ENCODE measurements at places on chromosomes 7 and 10.

DNA sequence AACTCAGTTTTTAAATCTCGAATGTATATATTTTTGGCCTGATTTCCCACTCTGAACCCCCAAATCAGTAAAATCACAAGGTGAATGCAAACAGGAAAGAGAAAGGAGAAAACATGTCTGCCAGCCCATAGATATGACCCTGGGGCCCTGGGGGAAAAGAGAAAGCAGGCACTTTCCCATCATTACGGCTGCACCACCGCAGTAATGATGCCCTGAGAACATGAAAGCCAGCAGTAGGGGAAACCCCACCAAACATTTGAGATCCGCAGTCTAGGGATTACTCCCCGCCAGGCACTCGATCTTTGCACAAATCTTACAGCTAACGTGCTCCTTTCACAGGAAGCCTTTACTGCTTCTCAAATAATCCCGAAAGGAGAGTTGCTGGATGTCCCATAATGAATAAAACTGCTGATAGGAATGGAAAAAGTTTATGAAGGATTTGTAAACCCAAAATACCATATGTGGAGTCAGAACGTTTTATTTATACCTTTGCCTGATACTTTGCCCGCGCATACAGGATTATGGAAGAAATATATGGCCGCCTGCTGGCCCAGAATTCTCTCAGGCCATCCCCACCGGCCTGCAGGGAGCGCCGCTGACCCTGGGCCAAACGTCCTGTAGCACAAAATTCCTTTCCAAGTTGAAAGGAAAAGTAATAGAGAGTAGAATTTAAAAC lies 180.0 kb upstream of the INHBA start:
- no peak for DNase-seq

DNA sequence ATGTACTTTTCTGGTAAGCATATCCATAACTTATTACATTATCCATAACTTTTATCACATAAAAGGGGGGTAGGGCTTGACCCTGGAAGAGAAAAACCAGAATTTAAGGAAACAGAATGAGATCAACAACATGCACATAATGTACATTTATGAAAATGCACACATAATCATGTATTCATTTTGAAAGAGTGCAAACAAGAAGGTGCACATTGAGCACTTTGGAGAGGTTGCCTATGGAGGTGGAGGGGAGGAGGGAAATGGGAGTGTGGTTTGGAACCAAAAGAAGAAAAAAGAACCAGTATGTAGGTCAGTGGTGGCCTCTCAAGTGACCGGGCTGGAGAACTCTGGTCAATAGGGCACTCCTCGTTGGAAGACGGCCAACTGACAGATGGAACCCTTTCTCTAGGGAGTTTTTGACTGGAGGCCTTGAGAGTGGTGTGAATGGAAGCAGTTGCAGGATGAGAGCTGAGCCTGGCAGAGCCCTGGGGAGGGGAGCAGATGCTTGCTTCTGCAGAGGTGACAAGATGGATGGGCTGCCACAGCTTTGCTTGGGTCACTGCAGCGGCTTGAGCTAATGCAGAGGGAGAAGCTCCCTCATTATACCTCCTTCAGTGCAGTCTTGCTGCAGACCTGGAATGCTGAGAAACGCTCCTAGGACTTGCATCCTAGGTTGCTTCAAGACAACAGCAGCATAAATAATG lies 192.7 kb downstream of the SEC23IP start:
- no peak for DNase-seq

DNA sequence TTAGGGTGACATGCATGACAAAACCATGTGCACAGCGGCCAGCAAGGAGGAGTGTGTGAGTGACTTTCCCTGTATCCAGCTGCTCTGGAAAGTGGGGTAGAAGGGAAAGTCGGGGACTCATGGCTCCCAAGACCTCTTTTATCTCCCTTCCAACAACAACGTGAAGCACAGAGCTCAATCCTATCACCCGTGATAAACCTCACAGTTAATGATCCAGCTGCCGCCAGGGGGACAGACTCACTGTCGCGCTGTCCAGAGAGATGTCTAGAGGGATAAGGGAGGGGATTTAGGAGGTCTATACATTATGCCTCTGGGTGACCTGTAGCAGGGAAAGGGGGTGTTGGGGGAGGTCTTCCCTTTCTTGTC lies 84.0 kb upstream of the SMNDC1 start:
- no peak for DNase-seq

DNA sequence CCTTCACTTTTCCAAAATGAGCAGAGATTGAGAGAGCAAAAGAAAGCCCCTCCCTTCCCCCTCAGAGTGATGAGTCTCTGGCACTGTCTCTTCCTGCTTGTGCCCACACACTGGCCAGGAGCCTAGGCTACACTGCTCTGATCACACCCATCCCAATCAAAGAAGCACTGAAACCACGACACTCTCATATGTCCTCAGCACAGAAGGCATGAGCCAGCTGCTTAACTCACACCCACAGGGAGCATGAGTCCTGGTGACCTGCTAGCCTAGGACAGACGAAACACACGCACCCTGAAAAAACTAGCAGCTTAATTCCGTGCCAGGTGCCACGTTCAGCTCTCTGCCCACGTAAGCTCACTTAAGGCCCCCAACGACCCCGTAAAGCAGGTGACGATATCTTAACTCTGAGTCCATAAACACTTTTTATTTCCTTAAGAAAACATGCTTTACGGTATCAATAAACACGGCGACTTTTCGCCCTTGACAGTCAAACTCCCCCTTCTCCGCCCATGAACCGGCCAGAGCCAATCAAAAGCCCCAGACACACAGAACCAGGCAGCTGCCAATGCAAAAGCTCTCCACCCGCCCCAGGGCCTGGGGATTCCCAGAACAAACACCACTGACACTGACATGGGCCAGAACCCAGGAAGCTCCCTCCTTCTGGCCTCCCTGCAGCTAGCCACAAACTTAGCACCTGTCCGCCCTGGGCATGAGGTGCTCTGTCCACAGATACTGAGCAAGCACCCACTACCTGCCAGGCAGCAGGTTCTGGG lies 69.0 kb downstream of the TNRC18 start:
- DNase-seq = no peak

DNA sequence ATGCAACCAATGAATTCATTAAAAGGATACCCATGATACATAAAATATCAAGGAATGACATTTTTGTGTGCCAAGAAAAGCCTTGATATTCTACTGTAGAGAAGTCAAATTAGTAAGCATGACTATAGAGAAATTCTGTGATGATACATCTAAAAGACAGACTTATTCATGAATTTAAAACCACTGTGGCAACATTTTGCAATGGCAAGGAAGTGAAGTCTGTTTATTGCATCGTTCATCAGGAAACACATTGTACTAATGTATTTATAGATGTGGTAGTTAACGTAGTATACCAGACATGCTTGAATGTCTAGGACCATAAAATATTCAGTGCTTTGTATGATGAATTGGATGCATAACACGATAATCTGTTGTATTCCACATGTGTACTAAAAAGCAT lies 9.3 kb upstream of the CLEC5A start:
- DNase-seq = no peak

GRCh38 chr10:28963539-28964221 lies 286.4 kb downstream of the BAMBI start:
- no peak for DNase-seq

DNA sequence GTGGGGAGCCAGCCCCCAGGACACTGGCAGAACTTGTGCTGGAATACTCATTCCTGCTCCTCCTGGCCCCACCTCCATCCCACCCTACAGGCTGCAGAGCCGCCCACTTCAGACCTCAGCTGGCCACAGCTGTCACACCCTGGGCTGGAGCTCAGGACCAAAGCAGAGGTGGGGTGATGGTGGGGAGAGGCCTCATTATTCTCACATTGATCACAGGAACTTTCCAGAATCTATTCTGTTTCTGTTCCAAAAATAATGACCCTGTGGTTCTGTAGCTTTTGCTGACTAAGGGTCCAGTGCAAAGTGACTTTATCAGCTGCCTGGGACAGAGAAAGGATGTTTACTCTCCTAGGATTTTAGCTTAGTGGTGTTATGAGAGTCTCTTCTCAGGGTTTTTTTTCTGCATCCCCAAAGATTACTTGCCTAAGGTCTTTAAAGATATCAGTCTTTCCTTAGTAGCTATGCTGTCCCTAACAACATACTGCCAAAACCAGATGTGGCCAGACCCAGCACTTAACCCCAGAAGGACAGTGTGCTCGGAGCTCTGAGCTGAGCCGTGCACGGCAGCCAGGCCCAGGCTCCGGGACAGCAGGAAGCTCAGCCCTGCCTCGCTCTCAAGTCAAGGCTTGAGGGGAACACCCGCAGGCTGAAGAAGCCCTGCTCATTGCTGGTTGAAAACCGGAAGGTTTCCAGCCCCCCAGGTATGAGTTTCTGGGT lies 223.3 kb downstream of the MLLT10 start:
- no peak for DNase-seq

DNA sequence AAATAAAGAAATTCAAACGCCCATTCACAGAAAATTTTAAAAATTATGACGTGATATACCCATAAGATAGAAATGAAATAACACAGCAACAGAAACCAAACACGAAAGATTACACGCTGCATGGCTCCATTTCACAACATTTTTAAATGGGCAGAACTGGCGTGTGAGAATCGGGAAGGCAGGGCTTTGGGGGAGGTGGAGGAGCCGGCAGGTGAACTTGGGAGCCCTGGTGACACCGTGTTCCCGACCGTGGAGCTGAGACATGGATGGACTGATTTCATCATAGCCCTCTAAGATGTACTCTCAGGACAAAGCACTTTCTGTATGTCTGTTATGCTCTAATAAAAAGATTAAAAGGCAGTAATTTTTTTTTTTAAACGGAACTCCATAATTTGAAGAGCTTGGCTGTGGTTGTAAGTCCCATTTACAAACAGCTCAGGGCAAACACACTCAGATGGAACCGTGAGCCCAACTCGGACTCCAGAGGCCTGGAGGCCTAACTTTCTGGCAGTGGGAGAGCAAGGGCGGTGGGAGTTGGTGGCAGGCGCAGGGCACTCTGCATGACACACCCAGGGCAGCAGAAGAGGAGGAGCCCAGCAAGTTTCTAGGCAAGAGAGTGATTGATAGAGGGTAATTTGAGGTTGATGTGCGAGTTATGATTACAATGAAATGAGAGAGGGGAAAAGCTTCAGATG lies 203.4 kb downstream of the MAD1L1 start:
- DNase-seq = no peak

DNA sequence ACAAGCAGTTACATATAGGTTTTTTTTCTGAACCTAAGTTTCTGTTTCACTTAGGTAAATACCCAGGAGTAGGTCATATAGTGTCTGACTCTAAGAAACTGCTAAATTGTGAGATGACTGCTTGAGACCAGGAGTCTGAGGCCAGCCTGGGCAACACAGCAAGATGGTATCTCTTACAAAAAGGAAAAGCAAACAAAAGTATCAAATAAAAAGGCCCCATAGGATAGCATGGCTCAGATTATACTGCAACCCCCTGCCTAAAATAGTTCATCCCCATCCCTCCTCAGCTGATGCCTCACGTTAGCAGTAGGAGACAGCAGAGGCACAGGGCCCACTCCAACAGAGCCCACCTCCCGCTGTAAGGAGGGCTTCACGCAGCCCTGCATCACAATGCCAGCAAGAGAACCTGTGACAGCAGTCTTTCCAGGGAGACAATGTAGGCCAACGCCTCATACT lies 90.3 kb downstream of the SRPK2 start:
- no peak for DNase-seq

DNA sequence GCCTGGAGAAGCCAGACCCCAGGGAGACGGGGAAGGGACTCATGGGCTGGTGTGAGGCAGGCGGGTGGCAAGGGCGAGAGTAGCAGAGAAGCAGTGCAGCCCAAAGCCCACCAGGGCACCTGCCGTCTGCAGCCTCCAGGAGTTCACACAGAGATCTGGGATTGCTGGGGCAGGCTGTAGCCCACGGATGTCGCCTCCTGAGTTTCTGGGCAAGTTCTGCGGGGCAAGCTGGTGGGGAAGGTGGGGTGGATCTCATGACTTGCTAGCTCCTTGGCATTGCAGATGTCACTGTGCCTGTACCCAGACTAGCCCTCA lies 6.0 kb downstream of the ADCK2 start:
- no peak for DNase-seq

- DNase-seq = no peak
Measured at GRCh38 chr10:32957341-32958084, 517 bp downstream of the ITGB1 start.

All from fibroblast of skin of left biceps (primary cell).